RWPE1 (cell line): ENCODE measurements at places on chromosomes 16 and 17.

DNA sequence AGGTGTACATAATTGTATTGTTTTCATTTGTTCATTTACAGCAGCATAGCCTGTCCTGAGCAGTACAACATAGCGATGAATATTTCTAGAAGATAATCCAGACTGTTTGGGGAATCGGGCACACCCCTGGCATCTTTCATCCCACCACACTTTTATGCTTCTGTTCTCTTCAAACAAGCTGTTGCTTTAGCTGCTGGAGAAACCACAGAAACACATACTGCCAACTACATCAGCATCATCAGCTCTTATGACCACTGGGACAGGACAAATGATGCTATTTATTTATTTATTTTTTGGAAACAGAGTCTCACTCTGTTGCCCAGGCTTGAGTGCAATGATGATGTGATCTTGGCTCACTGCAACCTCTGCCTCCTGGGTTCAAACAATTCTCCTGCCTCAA, 22.6 kb upstream of the HAPSTR1 start:
- DNase-seq, result no peak

GRCh38 chr16:27322858-27323780, 9.3 kb downstream of the IL4R start:
- peak; percentile 71 for DNase-seq

DNA sequence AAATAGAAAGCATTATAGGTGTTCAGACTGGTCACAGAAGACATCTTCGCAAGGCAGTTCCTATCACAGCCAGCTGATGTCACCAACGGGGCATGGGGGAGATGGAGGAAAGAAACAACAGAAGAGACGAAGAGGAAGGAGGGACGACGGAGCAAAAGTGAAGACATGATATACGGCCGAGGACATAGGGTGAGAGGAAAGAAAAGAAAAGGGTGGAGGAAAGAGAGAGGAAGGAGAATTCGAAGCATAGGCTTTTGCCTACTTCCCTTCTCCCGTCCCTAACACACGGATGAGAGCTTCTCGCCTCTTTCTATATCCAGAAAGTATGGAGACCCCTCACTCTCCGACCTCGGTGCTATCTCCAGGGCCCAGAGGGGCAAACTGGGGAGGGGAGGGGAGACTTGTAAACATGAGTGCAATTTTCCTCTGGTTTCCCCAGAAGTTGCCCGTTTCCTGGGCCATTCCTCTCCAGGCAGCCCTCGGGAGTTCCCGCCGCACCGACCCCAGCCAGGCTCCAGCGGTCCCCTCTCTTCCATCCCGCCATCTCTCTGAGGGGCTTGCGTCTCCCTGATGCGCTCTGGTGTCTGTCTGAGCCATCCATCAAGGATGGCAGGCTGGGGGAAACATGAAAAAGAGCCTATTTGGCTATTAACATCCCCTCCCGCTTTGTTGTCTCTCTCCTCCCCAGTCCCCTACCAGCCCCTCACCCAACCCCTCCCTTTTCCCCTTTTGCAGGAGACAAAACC, 26.0 kb downstream of the COPZ2 start:
- DNase-seq, result peak; percentile 18

- no peak for DNase-seq
Observed at GRCh38 chr16:31477220-31478216, 5.4 kb upstream of the SLC5A2 start.

DNA sequence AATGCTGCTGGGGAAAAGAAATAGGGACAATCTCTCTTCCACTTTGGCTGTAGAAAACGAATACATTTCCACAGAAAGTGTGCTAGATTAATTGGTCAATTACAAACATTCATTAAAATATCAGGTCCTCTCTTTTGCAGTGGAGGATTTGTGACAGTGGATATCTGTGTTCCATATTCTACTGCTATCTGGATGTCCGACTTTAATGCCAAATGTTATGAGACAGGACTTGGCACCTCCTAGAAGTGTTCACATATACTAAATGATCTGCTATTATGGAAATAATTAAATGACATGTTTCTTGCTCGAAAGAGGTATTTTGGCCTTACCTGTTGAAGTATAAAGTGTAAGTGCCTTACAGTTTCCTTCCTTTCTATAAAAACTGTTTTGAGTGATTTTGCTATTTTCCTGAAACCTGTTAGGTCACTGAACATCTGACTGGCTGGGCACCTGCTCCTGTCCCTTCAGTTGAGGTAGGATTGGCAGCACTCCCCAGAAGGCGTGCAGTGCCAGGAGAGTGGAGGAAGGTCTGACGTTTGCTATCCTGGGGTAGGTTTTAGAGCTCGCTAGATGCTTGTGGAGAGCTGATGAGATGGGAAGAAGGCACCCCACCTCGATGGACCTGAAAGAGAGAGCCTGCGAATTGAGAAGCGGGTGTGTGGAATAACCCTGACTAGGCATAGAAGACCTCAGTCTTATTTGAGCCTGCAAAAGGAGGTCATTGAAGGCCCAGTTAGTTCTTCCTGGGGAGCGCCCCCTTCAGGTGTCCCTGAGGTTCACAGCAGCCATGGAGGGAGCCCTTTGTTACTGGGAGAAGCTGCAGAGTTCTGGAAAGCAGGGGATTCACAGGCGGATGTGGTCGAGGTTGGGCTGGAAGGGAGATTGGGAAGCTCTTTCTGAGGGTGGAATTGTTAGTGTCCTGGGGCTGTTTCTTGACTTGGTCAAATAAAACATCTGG, 159.4 kb upstream of the ZNF267 start:
- DNase-seq, result no peak

DNA sequence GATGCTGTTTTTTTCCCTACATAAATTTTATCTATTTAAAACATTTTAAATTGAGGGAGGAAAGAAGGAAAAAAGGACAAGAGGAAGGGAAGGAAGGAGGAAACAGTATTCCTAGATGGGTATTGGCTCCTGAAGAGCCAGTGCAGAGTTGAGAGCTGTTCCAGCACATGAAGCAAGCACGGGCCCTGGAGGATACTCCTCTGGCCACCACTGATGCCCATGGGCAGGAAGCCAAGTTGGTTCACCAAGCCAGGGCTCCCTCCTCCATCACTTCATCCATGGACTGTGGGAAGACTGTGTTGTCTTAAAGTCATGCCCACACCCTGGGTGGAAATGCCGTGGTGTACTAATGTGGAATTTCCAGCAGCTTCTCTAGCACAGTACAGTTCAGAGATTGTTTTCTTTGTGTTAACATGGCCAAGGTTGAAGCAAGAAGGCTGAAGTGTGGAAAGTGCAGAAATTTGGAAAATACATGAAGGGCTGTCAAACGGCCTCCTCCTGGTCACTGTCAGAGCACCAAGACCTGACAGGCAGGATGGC, 23.9 kb upstream of the NOS2 start:
- no peak for DNase-seq

GRCh38 chr17:78915872-78916632, 9.1 kb downstream of the TIMP2 start:
- peak; percentile 79 for DNase-seq

- DNase-seq, result no peak
Observed at GRCh38 chr17:28346199-28346580, 10.6 kb downstream of the TNFAIP1 start.

DNA sequence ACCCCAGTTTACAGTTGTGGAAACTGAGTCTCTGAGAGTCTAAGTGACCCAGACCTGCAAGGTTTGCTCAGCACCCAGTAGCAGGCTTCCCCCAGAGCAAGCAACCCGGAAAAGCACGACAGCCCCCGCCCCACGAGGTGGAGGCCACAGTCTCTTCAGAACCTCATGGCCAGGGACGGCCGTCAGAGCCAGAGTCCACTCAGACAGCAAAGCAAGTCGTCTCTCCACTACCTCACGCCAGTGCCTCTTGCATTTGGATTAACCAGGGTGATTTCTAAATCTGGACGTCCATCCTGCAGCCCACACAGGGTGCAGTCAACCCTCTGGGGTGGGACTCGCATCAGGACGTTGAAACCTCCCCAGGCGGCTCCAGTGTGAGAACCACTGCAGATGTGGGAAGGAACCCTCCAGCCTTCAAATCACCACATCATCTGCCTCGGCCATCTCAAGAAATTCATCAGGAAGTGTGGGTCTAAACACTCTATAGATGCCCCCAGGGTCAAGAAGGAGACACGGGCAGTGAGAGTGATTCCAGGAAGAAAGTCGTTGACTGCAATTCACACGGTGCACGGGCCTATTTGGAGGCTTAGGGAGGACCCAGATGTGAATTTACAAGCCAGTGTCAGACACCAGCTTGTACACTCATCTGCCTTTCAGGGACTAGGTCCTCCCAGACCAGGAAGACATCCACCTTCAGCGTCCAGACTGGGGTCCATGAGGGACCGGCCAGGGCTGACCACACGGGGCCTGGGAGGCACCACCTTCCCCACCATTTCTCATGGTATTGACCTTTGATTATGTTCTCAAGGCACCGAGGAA, 20.2 kb upstream of the RBFOX3 start:
- DNase-seq, result no peak

GRCh38 chr17:18257268-18257981, 1.1 kb downstream of the FLII start:
- DNase-seq, result peak; percentile 79

GRCh38 chr16:68072038-68072695, 13.0 kb upstream of the NFATC3 start:
- peak; percentile 89 for DNase-seq

DNA sequence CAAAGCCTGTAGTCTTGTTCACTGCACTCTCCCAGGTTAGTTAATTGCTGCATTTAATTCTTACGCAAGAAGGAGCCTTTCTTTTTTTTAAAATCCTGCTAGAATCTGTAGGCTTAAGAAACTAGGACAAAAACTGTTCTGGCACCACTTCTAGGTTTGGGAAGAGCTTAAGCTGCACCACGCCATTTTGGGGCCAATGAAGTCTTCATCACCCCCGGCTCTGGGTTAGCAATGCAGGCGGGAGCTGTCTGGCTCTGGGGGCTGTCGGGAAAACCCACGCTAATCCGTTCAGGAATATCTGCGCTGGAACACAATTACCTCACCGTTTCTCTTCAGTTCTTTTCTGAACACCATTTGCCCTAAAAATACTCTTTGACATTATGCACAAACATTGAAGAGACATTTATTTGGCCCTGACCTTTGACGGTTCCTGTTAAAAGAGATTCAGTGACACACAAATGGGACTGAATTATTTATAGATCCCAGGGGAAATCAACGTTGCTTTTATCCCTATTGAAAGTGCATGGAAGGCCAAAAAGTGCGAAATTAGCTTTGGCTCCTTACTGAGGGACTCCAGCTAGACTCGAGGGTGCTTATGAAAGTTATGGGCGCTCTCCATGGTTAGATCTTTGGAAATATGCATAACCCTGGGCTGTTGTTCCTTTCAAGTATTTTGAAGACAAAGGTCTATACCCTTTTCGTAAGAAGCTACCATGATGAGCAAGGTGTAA, 249.2 kb downstream of the HAPSTR1 start:
- no peak for DNase-seq

GRCh38 chr17:61575352-61575975, 15.6 kb downstream of the NACA2 start:
- DNase-seq, result no peak

- no peak for DNase-seq
Observed at GRCh38 chr16:66199189-66199588, 167.3 kb upstream of the CDH5 start.

- DNase-seq, result no peak
Observed at GRCh38 chr17:79428988-79429387, 181.9 kb downstream of the RBFOX3 start.

DNA sequence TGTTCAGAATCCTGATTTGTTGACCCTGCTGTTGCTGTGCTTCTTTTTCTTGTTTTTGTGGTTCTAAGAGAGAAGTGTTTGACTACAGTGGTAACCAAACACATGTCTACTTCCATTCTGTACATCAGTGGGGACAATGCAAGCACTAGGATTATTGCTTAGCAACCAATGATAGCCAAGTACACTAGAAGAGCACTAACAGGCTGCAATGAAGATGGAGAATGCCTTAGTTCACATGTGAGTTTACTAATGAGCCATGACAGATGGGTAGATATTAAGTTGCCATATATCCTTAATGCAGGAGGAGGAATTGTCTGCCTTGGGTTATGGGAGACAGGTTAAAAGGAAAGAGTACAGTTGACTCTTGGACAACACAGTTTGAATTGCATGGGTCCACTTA, 8.3 kb downstream of the EFCAB5 start:
- no peak for DNase-seq

- DNase-seq, result no peak
Observed at GRCh38 chr16:27447301-27447700, 45.3 kb downstream of the IL21R start.

DNA sequence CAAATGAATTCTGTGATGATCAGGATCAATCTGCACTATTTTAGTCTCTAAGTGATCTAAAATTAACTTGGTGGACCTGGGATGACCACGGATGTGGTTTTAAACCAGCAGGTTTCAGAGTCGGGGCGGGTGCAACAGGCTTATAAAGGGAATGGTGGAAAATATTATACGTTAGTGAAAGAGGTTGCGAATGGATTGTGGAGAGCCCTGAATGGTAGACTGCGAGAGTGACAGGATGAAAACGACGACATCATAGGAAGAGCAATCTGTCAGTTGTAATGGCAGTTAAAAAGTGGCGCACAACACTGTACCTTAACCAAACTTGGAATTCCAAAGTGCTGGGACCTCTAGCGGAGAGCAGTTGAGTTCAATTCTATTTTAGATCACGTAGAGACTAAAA, 1.2 kb upstream of the CYB5B start:
- DNase-seq, result no peak

DNA sequence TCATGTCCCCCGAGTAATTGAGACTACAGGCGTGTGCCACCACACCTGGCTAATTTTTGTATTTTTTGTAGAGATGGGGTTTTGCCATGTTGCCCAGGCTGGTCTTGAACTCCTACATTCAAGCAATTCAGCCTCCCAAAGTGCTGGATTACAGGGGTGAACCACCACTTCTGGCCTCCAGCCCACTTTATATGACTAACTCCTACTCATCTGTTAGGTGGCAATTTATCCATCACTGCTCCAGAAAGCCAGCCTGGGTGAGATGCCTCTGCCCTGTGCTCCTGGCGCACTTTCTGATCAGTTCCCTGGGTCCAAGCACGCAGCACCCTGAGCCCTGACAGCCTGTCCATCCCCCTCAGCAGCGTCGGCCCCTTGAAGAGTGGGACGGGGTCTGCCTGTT, 29.4 kb downstream of the ADAM11 start:
- DNase-seq, result no peak

DNA sequence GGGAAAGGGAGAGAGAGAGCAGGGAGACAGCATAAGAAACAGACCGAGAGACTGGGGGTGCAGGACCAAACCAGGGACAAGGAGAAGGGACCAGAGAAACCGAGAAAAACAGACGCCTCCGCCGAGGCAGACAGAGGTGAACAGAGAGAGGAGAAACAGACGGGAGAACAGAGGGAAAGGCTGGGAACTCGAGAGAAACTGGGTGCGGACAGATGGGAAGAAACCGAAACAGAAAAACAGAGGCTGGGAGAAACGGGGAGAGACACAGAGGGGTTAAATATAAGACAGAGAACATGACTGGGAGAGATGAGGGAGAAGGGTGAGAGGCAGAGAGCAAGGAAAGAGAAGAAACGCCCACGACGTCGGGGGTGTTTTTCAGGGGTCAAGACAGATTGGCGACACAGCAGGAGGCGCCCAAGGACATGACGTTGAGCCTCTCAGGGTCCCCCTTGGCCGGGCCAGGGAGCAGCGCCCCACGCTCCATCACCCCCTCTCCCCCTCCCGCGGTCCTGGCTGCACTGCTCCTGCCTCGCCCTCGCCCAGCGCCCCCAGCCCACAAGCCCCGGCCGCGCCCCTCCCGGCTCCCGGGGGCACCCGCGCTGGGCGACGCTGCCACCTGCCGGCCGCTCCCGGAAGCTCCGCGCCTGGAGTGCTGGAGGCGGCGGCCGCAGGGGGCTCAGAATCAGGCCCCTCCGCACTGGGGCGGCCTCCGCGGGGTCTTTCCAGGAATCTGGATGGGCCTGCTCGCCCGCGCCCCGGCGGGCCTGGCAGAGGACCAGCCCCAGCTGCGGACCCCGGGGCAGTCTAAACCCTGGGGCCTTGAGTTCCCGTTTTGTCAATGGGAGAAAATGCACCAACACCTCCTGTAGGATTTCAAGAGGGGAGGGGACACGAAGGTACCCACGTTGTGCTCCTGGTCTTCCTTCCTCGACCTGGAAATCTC, 1.3 kb upstream of the TMEM92 start:
- DNase-seq, result peak; percentile 46
